ENCODE measurements at places on chromosomes 11 and 22. TPM values are rescaled to one million over a fixed set of nuclear protein-coding genes. Genes with fewer than 3 reads are reported as not detected.

GRCh38 chr11:20844630-20845029 lies 175.2 kb downstream of the NELL1 start:
- DNase-seq: no peak

- no peak for DNase-seq
Measured at GRCh38 chr11:104813532-104813931, 84.7 kb downstream of the CASP12 start.

DNA sequence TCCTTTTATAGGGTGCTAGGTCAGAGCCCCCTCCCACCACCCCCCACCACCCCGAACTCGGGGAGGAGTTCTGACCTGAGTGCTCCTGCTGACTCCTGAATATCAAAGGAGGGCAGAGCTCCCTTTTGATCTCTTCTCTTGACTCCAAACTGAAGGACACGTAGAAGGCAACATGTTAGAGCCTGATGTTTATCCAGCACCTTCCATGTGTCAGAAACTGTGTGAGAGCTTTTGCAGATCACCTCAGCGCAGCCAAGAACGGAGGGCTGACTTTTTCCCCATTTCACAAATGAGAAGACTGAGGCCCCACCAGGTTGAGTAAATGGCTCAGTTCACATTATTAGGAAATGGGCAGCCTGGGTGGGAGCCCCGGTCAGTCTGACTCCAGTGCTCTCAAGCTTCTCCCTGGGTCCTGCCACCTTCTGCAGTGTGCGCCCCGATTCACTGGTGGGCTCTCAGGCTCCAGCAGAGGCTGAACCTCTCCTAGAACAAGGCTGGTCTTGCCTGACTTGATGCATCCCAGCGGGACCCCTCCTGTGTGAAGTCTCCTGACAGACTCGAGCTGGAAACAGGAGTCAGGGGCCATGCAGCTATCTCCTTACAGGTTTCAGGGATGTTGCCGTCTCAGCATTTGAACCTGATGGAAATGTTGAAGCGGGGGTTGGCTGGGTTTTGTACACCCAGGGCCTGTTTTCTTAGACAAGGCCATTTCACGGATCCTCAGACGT lies 98.5 kb downstream of the TSPAN18 start:
- no peak for DNase-seq

GRCh38 chr11:112748713-112749543 lies 212.3 kb upstream of the NCAM1 start:
- no peak for DNase-seq

DNA sequence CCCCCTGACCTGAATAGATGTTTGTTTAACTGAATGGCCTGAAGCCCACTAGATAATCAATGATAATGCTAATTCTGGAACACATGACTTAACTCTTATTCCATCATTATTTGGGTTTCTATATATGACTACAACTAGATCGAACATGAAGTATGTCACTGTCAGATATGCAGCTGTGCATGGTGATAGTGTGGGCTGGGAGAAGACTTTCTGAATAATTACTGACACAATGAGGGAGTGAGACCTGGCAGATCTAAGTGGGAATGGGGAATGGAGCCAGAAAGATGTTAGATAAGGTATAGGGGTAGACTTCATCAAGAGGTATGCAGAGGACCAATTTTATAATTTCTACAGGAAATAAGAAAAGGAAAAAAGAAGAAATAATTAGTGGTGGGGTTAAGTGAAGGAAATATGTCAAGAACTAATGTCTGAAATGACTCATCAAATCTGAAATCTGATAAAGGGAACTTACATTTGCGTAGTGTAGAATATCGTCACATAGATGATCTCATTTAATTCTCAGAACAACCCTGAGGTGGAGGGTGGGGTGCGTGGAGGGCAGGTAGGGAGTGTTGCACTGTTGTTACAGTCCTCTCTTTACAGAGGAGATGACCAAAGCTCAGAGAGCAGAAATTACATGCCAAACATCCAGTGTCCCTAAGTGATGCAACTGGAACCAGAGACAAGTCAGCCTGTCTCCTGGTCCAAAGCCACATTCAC lies 68.2 kb upstream of the EED start:
- no peak for DNase-seq

Gene OR5P2
- not detected for total RNA-seq

Gene VWCE
- 5.1 TPM for total RNA-seq

Gene PYGM
- total RNA-seq: 1.4 TPM

- no peak for DNase-seq
Measured at GRCh38 chr11:47498149-47498548, 49.2 kb upstream of the RAPSN start.

DNA sequence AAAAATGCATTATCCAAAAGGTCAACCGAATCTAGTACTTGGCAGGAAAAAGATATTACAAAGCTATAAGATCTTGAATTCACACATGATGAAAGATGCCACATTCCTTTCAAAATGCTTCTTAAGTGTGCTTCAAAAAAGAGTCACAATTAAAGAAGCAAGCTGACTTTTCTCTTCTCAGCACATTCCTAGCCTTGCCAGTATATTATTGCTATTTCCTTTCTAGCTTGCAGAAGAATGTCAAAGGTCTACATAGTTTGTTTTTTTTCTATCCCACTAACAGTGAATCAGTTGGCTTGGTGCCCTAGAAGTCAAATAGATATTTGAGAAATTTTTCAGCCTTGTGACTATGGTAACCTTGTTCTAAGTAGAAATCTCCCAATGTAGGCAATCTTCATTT lies 56.8 kb downstream of the GUCY1A2 start:
- DNase-seq: no peak

Gene CSTPP1
- total RNA-seq: 51.7 TPM

DNA sequence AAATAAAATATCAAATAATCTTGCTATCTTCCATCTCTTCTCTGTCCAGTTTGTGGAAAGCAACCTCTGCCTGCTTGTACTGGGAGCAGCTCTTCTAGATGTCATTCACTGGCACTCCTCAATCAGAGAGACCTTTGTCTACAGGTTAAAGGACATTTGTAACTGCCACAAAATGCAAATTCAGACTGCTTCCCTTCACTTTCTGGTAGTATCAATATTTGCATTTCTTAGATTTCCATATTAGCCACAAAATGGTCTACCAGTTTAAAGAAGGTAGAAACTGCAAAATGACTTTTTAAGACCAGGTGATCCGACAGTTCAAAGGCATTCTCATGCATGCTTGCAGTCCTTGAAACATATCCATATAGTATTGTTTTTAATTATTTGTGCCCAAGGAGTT lies 51.7 kb upstream of the RCN1 start:
- DNase-seq: no peak

GRCh38 chr11:26086028-26086427 lies 245.9 kb upstream of the ANO3 start:
- no peak for DNase-seq

DNA sequence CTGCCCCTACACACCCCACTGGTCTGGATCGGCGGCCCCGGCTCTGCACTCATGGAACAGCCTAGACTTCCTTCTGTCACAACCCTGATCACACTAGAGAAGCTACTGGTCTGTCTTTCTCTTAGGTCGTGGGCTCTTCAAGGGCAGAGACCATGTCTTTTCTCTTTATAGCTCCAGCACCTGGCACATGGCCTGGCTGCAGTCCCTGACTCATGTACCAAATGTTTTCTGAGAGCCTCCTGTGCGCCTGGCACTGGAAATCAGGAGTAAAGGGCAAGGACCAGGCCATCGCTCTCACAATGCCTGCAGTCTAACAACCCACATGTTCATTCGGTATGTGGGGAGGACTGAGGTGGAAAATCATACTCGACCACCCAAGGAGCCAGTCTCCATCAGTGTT lies 7.5 kb downstream of the ASCC2 start:
- no peak for DNase-seq

DNA sequence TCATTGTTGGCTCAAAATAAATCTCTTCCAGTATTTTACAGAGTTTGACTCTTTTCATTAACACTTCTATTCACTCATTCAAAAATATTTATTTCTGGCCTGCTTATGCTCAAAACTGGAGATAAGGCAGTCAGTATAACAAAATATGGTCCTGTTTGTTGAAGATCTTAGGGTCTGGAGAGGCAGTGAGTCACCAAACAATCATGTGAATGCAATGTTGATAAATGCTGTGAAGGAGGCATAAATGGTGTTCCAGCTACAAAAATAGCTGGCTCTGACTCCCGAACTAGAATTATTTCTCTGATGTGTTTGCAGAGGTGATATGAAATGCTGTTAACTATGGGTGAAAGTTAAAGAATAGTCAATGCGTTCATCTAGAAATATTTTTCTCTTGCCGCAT lies 390.6 kb downstream of the AASDHPPT start:
- DNase-seq: no peak

GRCh38 chr11:3159296-3160190 lies 5.6 kb downstream of the OSBPL5 start:
- peak; percentile 44 for DNase-seq

GRCh38 chr11:93169950-93170561 lies 27.7 kb downstream of the SLC36A4 start:
- DNase-seq: peak; percentile 34

GRCh38 chr22:22195265-22196017 lies 49.1 kb upstream of the VPREB1 start:
- peak; percentile 90 for DNase-seq

Gene CYB561A3
- total RNA-seq: 18.2 TPM

DNA sequence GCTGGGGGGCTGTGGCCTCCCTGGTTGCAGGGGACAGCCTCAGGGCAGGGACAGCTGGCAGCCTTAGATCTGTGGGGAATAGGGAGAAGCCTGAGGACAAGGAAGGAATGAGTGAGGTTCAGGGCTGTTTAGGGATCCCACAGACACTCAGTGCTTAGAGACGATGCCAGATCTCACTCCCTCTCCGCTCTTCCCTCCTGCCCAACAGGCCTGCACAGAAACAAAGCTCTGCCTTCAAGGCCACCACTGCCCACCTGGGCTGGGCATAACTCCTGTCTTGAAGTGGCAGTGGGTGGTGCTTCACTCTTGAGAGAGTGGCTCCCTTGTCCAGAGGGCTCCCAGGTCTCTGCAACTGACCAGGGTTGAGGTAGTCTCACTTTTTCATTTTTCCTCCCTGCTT lies 13.1 kb upstream of the CENATAC start:
- no peak for DNase-seq

DNA sequence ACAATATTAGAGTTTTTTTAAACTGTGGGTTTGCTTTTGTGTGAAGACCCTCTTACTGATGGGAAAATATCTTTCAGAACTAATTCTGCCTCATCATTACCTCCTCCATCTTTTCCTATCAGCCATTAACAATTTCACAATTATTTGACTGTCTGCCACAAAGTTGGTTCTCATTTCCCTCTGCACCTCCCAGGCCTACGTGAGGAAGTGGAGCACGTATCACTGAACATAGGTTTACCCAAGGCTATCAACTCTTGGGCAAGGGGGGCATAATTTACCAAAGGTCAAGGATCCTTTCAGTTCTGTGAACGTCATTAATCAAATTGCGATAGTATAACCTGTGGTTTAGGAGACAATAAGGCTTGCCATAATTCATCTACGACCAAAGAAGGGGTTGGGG lies 60.0 kb downstream of the LIF start:
- no peak for DNase-seq

Gene OR2AT4
- 0.22 TPM for total RNA-seq

DNA sequence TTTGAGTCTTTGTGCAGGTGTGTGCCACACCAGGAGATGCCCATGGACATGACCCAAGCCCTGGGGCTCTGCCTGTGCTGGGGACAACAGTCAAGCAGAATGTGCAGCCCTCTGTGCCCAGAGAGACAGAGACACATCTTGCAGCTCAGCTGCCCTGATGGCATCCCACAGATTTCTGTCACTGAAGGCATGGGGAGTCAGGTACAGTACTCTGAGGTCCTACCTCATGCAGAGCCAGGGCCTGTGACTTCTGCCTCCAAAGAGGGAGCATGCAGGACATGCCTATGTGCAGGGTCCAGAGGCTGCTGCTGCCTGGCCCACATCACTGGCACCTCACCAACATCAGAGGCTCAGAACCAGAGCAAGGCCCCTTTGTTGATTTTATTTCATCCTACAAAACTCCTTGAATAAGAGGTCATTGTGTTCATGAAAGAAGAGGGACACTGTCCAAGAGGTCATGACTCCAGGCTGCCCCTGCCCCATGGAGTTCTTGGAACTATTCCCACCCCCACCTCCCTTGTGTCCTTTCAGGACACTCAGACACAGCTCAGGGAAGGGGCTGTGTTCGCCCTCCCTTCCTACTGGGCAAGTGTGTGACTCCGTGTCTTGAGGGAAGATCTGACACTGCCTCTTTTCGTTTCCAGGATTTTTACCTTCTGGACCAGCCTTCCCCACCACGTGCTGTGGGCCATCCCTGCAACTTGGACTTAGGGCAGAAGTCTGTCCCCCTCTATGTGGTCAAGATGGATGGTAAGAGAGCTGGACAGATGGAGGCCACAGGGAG lies 62.3 kb downstream of the BTG4 start:
- DNase-seq: no peak

DNA sequence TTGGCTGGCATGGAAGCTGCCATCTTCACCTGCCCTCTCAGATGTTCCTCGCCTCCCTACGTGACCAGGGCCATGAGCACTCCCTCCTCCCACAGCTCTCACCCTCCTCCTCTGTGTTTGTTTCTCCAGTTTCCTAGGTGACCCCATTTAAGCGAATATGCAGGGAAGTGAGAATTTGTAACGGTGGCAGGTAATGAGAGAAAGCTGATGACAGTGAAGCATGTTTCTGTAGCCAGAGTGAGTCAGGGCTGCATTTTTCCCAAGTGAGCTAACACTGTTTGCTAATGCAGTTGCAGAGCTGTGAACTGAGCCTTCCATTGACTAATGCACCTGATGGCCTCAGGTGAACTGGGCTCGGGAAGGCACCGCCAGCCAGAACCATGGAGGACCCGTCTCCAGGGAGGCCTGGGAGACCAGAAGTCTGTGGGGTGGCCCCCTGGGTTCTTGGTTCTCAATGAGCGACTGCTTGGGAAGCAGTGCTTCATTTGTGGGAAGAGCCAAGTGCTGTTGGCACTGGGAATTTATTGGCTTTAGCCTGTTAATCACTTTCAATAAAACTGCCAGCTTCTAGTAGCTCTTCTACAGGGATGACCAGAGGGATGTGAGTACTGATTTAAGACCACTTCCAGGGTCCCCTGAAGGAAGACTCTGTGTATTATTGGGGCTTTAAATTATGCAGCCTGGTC lies 64.5 kb downstream of the BARX2 start:
- no peak for DNase-seq

DNA sequence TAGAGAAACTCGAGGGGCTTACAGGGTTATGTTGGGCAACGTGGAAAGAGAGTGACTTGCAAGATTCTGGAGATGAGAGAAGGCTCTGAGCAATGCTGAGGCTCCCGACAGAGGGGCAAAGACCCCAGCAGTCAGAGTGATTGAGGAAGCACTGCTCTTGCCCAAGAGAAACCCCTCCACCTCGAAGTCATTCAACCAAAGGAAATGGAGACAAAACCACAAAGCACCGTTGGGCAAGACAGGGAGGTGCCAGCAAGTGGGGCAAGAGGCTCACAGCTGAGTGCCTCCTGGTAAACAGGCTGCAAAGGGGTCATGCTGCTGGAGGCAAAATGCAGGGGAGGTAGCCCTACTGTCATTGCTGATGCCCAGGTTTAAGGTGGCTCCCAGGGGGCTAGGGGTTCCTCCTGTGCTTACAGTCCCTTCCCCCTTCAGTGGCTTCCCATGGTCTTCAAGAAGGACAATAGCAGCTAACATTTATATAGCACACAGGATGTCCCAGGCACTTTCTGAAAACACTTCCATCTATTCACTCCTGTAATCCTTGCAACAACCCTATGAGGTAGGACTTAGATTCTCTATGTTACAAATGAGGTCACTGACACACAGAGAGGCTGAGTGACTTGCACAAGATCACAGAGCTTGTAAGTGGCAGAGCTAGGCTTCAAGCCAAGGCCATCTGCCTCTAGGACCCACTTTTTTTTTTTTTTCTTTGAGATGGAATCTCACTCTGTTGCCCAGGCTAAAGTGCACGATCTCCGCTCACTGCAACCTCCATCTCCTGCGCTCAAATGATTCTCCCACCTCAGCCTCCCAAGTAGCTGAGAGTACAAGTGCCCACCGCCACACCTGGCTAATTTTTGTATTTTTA lies 18.1 kb upstream of the MYH9 start:
- DNase-seq: no peak

GRCh38 chr11:116471608-116472256 lies 301.1 kb downstream of the BUD13 start:
- DNase-seq: no peak
